ENCODE measurements at places on chromosomes 4 and X. TPM values are rescaled to one million over a fixed set of nuclear protein-coding genes. Genes with fewer than 3 reads are reported as not detected.

GRCh38 chr4:47624031-47624441 is 139.0 kb downstream of the ATP10D start:
- DNase-seq: no peak
- no peak overlapping the region for H3K27ac ChIP-seq
- H3K27me3 ChIP-seq: no peaks in the 10 kb centered on the region
- H3K36me3 ChIP-seq: peaks cover 4% of the 10 kb centered on the region
- no peak overlapping the region for H3K4me3 ChIP-seq

DNA sequence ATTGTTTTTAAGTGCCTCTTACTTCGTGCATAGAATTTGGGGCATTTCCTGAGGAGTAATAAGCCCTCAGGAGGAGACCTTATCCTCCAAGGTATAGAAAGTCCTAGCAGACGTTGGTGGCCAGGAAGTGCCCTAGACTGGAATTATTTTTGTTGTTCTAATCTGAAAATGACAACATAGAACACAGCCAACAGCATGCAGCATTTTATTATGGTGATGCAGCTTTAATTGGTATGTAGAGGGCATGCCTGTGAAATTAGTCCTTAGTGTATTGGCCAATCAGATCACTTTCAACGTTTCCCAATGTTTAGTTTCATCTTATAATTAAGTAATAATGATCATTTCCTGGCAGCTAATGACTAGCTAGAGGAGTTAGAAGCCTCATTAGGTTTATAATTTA is 199.2 kb downstream of the SHROOM3 start:
- peaks cover 11% of the 10 kb centered on the region for H3K4me1 ChIP-seq
- H3K36me3 ChIP-seq: peaks cover 27% of the 10 kb centered on the region
- H3K27me3 ChIP-seq: no peaks in the 10 kb centered on the region
- no peak for DNase-seq
- no peak overlapping the region for H3K4me3 ChIP-seq

DNA sequence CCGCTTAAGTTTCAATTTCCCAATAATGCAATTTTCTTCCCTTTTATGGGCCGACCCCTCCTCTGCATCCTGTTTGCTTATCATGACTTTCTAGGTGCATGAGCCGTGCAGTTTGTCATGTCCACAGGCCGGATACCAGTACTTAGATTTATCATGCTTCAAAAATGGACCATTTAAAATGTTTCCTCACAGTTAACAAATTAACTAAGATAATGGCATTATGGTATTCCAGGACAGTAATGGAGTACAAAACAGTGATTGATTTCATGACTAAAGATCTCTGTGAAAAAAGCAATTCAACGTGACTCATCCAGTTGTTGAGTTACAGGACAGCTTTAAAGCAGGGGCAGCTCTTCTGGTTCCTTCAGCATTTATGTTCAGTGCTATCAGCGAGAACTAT is 23.0 kb downstream of the SNX25 start:
- H3K27me3 ChIP-seq: no peaks in the 10 kb centered on the region
- no peak overlapping the region for H3K4me3 ChIP-seq
- no peaks in the 10 kb centered on the region for H3K36me3 ChIP-seq
- H3K4me1 ChIP-seq: peaks cover 27% of the 10 kb centered on the region
- DNase-seq: no peak
- no peak overlapping the region for H3K27ac ChIP-seq

GRCh38 chr4:148998719-148999118 is 556.5 kb upstream of the NR3C2 start:
- no peak for DNase-seq
- no peak overlapping the region for H3K4me3 ChIP-seq
- H3K27ac ChIP-seq: no peak overlapping the region
- no peaks in the 10 kb centered on the region for H3K4me1 ChIP-seq
- no peaks in the 10 kb centered on the region for H3K27me3 ChIP-seq
- H3K36me3 ChIP-seq: no peaks in the 10 kb centered on the region

GRCh38 chrX:102995316-102995715 is 58.2 kb downstream of the RAB40AL start:
- H3K4me3 ChIP-seq: no peak overlapping the region
- no peaks in the 10 kb centered on the region for H3K4me1 ChIP-seq
- no peaks in the 10 kb centered on the region for H3K36me3 ChIP-seq
- no peaks in the 10 kb centered on the region for H3K27me3 ChIP-seq
- no peak for DNase-seq

DNA sequence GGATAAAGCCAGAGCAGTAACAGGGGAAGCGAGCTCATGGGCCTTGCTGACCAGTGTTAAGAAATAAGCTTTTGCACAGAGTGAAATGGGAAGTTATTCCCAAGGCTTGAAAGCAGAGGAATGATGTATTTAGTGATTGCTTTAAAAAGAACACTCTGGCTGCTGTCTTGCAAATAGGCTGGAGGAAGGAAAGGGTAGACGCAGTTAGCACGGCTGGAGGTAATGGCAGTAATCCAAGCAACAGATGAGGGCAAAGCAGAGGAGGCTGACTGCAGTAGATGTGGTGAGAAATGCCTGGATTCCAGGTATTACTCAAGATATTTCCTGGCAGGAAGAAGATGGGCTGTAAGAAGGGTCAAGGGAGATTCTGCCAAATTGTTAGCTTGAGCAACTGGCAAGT is 1342.3 kb upstream of the AGA start:
- H3K27ac ChIP-seq: no peak overlapping the region
- no peak overlapping the region for H3K4me3 ChIP-seq
- peaks cover 5% of the 10 kb centered on the region for H3K4me1 ChIP-seq
- no peak for DNase-seq
- no peaks in the 10 kb centered on the region for H3K27me3 ChIP-seq

- no peak overlapping the region for H3K4me3 ChIP-seq
- no peaks in the 10 kb centered on the region for H3K27me3 ChIP-seq
- peaks cover 9% of the 10 kb centered on the region for H3K36me3 ChIP-seq
- no peak overlapping the region for H3K27ac ChIP-seq
- DNase-seq: no peak
Observed at GRCh38 chr4:142203505-142203904, 567.1 kb downstream of the IL15 start.

DNA sequence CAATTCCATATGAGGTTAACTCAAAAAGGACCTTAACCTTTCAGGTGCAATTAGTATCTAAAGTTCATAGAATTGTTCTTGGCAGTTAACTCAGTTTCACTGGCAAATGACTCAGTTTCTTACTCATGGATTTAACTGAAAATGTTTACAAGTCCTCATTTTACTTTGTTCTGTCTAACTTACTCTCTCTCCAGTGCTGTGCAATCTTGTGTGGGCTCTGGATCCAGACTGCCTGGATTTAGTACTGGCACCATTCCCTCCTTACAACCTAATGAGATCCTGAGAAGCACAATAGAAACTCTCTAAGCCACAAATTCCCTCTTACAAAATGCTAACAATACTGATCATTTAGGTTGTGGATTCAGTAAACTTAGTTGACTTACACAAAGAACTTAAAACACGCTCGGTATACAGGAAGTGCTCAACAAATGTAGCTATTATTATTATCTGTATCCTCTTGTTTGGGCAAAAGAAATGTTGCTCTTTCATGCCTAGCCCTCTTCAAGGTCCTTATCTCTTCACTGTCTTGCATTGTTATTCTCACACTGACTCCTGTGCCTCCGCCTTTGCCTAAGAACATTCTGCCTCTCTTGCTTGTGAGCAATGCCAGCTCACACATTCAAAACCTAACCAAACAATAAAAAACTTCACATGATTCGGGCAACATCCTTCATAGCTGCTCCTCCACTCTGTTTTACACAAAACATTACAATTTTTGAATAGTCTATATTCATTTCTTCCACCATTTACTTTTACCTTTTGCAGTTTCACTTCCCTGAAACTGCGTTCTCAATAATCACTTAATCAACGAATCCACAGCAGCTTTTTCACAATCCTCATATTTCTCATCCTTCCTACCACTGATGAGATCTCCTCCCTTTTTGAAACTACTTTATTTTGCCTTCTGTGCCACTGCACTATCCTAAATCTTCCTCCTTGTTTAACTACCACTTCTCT is 91.8 kb downstream of the PDE5A start:
- peaks cover 47% of the 10 kb centered on the region for H3K36me3 ChIP-seq
- no peak for DNase-seq
- no peak overlapping the region for H3K4me3 ChIP-seq
- H3K27ac ChIP-seq: no peak overlapping the region
- H3K27me3 ChIP-seq: no peaks in the 10 kb centered on the region
- H3K4me1 ChIP-seq: no peaks in the 10 kb centered on the region

DNA sequence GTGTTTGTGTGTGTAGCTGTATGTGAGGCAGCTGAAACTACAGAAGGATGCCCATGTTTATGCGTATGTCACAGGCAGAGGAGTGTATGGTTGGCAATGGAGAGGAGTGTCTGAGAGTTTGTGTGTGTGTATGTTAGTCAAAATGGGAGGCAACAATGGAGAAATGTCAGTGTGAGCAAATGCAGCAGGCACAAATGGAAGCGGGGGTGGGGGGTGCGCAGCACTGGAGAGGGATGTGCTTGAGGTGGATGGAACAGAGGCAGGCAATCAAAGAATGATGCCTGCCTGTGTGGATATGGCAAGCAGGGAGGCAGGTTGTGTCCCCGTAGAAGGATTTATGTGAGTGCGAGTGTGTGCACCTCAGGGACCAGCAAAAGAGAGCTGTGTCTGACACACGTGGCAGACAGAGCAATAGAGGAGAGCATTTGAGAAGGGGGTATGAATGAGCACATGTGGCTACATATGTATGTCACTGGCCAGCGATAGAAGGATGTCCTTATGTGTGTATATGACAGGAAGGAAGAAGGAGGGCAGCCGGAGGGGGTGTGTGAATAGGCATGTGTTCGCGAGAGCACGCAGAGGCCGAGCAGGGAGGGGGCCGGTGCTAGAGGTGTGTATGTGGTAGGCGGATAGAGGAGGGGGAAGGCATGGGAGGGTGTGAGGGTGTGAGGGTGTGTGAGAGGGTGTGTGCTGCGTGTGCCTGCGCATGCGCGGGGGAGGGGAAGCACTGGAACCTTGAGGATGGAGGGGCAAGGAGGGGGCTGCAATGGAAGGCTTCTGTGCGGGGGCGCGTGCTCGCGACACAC is 1.1 kb downstream of the PJA1 start:
- peak; percentile 39 for DNase-seq
- peak overlapping the region; percentile 35 for H3K27ac ChIP-seq
- H3K36me3 ChIP-seq: peaks cover 17% of the 10 kb centered on the region
- H3K4me3 ChIP-seq: peak overlapping the region; percentile 84
- H3K27me3 ChIP-seq: no peaks in the 10 kb centered on the region

DNA sequence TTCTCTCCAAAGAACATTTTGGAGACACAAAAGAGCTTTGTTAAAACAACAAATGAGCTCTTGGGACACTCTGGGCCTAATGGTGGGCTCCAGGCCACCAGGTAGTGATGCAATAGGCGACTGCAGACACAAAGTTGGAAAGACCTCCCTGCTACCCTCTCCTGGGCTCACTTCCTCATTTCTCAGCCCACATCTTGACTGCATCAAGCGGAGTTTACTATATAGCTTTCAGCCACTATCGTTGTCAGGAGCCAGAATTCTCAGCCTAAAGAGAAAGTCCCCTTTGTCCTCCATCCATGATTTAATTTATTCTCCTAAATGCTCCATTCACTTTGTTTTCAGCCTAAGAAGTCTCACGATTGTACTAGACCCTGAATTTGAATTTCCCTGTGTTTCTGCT is 114.9 kb downstream of the EFHC2 start:
- DNase-seq: no peak
- H3K27ac ChIP-seq: no peak overlapping the region
- no peaks in the 10 kb centered on the region for H3K27me3 ChIP-seq
- H3K4me1 ChIP-seq: no peaks in the 10 kb centered on the region

GRCh38 chrX:101022020-101022419 is 29.9 kb downstream of the TRMT2B start:
- DNase-seq: no peak
- H3K4me1 ChIP-seq: no peaks in the 10 kb centered on the region
- H3K27ac ChIP-seq: no peak overlapping the region
- no peak overlapping the region for H3K4me3 ChIP-seq
- peaks cover 31% of the 10 kb centered on the region for H3K36me3 ChIP-seq

DNA sequence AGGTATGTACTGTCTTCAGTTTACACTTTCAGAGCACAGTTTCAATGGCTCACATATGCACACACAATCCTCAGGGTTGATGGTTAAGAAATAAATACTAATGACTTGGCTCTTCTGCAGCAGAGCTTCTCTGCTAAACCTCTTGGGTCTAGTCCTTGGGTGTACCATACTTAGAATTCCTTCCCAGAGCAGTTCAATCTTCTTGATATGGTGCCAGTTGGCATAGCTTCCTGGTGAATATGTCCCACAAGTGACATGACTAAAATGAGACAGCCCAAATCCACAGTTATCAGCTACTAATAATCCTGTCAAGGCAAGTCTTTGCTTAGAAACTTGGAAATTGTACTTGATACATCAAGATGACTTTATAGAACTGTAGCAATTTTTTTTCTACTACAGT is 654.4 kb downstream of the IQCM start:
- peaks cover 38% of the 10 kb centered on the region for H3K4me1 ChIP-seq
- H3K27me3 ChIP-seq: no peaks in the 10 kb centered on the region
- H3K27ac ChIP-seq: no peak overlapping the region
- no peaks in the 10 kb centered on the region for H3K36me3 ChIP-seq
- no peak for DNase-seq

- no peak overlapping the region for H3K27ac ChIP-seq
- H3K27me3 ChIP-seq: no peaks in the 10 kb centered on the region
- H3K4me1 ChIP-seq: no peaks in the 10 kb centered on the region
- no peak for DNase-seq
- peaks cover 1% of the 10 kb centered on the region for H3K36me3 ChIP-seq
- H3K4me3 ChIP-seq: no peak overlapping the region
Observed at GRCh38 chrX:46642145-46642544, 68.6 kb downstream of the CHST7 start.

DNA sequence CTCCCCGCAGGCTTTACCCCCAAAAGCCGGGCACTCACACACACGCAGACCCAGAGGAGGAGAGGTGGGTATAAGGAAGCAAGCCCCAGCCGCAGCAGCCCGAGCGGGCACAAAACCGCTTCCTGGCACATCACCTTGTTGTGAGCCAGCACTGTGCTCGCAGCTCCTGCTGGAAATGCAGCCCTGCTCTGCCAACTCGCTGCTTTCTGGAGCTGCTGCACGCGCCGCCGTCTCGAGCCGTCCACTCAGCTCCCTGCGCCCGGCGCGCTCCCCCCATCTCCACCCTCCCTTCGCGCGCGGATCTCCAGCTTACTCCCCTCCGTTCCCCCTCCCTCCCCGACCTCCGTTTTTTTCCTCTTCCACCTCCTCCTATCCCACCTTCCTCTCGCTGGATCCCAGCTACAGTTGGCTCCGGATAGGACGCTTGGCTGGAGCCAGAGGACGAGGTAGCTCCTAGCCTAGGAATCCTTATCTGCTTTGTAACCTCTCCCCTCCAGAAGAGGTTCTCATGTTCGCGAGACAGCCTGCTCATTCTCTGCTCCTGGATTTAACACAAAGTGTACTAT is at the start of gene SPOCK3:
Gene SPOCK3 (minus strand): TSS at position 179 of the 566 bp plus-strand sequence.
- no peaks in the 10 kb centered on the region for H3K36me3 ChIP-seq
- peaks cover 19% of the 10 kb centered on the region for H3K4me1 ChIP-seq
- peak within 1 kb of the TSS; percentile 91 for H3K4me3 ChIP-seq
- peaks cover 83% of the 10 kb centered on the region for H3K27me3 ChIP-seq
- DNase-seq: peak; percentile 29

The RS1 gene
- not detected for total RNA-seq

The XPNPEP2 gene
- 3.5 TPM for total RNA-seq

The FANCB gene
- total RNA-seq: 6.0 TPM

The ADGRG2 gene
- 1.0 TPM for total RNA-seq

The NUP62CL gene
- total RNA-seq: 4.0 TPM

The FMR1 gene
- 107 TPM for total RNA-seq

The ARHGAP6 gene
- total RNA-seq: 5.3 TPM
